ENCODE measurements at places on chromosomes 2 and 18. TPM values are rescaled to one million over a fixed set of nuclear protein-coding genes. Genes with fewer than 3 reads are reported as not detected.

DNA sequence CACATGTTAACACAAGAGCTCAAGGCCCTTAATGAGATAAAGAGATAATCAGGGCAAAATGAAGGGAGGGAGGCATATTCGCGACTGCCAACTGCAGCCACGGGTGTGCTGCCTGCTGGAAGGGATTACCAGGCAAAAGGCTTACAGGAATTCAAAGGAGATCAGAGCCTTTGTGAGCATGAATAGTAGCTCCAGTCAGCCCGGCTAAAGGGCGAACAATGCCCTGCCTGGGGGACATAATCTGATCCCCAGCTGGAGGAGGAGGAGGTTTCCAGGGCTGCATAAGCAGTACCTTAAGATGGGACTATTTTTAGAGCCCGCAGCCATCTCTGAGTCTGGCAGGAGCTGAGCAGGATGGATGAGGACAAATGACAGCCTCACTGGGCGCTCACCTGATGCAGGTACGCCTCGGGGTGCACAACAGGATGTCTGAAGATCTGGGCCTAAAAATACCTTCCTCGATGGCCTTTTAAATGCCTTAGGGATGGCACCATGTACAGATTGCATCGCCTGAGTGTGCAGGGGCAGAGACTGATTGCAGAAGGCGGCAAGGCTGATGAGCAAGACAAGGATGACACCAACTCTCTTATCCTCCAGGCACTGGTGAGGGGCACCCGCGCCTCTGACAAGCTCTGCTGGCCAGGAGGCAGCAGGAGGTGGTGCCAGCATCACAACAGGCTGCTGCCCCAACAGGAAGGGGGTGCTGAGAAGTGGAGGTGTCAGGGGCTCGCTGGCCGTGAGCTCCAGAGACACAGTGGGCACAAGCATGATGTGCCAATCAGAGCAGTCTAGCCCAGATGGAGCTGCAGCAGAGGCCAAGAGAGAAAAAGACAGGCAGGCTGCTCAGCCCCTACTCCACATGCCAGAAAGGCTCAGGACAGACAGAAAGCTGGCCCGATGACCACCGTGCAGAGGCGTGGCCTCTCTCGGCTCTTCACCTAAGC, 111.4 kb downstream of the EIPR1 start:
- DNase-seq, result no peak
- no peaks in the 10 kb centered on the region for H3K36me3 ChIP-seq
- H3K4me1 ChIP-seq, result no peaks in the 10 kb centered on the region
- H3K4me3 ChIP-seq, result no peak overlapping the region
- no peaks in the 10 kb centered on the region for H3K27me3 ChIP-seq

- no peaks in the 10 kb centered on the region for H3K4me1 ChIP-seq
- no peak overlapping the region for H3K4me3 ChIP-seq
- H3K36me3 ChIP-seq, result no peaks in the 10 kb centered on the region
- H3K27ac ChIP-seq, result no peak overlapping the region
- no peaks in the 10 kb centered on the region for H3K27me3 ChIP-seq
- no peak for DNase-seq
These were observed 281.8 kb downstream of the GULP1 start for GRCh38 chr2:188573453-188573852.

GRCh38 chr18:25175558-25176517, 176.1 kb downstream of the ZNF521 start:
- no peak for DNase-seq
- no peaks in the 10 kb centered on the region for H3K36me3 ChIP-seq
- no peaks in the 10 kb centered on the region for H3K4me1 ChIP-seq
- H3K4me3 ChIP-seq, result no peak overlapping the region
- H3K27me3 ChIP-seq, result no peaks in the 10 kb centered on the region

DNA sequence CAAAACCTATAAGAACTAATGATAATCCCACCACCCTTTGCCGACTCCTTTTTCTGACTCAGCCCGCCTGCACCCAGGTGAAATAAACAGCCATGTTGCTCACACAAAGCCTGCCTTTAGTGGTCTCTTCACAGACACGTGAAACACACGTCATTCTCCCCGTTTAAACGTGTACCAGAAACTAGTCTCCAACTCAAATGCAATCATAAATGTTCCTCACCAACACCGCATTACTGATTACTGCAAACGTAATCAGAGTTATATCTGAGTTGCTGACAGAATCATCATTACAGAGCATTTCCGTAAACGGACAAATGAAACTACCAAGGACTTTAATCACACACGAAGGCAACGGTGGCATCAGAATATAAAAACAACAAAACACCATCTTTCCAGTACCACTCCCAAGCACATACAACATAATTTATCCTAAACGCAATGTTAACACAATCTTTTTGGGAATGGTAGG, 1.9 kb downstream of the CLK1 start:
- H3K27me3 ChIP-seq, result no peaks in the 10 kb centered on the region
- H3K4me3 ChIP-seq, result peak overlapping the region; percentile 91
- peaks cover 40% of the 10 kb centered on the region for H3K4me1 ChIP-seq
- peak overlapping the region; percentile 100 for H3K27ac ChIP-seq
- H3K36me3 ChIP-seq, result peaks cover 41% of the 10 kb centered on the region

DNA sequence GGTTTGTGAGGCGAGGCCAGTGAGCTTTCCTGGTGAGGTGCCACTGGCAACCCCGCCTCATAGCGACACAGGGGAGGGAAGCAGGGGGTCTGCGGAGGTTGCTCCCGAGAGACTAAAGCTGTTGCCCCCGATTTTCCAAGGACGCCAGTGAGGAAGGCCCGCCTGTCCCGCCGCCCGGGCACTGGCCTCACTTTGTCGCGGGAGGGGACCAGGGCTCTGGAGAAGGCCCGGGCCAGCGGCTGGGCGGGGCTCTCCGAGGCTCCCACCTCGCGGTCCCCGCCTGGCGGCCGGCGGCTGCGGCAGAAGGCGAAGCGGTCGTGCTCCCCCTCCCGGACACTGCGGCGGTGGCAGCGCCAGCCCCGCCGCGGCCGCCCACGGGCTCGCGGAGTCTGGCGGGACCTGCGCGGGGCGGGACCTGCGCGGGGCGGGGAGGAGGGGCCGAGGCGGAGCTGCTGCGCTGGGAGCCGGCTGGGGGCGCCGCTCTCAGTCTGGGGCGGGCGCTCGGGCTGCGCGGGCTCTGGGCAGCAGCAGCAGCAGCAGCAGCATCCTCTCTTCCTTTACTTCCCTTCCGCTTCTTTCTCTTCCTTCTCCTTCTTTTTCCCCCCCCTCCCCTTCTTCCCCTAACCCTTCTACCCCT, at the start of gene MAP2:
TSS of gene MAP2 (plus strand) at position 486 of the 637 bp plus-strand sequence. CDS start 229,124 bp downstream, outside the sequence.
- H3K36me3 ChIP-seq, result no peaks in the 10 kb centered on the region
- no peaks in the 10 kb centered on the region for H3K27me3 ChIP-seq
- no peak within 1 kb of the TSS for H3K27ac ChIP-seq
- H3K4me3 ChIP-seq, result peak within 1 kb of the TSS; percentile 66
- peak; percentile 92 for DNase-seq

CCDC68 gene
- 20.8 TPM for total RNA-seq
